ENCODE measurements at places on chromosomes 7 and 10.

DNA sequence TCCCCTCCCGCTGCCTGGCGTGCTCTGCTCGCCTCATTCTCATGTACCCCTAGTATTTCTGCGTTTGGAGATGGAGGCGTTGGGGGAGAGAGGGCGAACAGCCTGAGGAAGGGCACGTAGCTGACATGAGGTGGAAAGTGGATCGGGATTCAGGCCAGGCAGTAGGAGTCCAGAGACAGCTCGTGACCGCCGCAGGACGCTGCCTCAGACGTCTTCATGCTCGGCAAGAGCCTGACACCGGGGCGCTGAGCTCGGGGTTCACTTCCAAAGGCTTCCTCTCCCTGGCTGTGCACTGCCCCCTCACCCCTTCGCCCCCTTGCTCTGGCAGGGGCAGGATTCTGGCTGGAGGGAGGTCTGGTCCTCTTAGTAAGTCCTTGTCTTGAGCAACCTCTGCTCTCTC is 374.4 kb upstream of the MKI67 start:
- DNase-seq = no peak

- no peak for DNase-seq
Measured at GRCh38 chr7:91013078-91013477, 251.2 kb upstream of the FZD1 start.

GRCh38 chr10:71797533-71798307 is 24.4 kb upstream of the VSIR start:
- DNase-seq = no peak

DNA sequence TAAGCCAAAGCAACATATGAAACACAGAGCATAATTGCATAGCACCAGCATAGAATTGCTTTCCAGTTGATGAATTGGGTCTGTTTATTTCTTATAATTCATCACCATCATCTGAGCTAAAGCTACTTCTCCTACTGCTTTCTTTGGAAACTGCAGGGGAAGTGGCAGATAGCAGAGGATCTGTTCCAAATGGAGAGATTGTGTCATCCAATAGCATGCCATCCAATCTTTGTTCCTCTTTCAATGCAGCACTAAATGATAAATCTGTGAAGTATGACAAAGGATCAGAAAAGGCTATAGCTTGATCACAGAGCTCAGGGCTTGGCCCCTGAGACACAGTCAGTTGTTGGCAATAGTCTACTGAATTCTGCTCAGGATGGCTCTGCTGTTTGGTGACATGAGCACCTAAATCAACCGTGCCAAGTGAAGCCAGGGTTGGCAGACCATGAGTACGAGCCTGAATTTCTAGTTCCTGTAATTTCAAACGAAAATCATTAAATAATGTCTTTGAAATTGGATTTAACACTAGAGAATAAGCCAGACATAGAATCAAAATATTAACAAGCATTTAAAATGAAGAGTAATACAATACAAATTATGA is 90.0 kb downstream of the TFEC start:
- DNase-seq = no peak

- no peak for DNase-seq
Measured at GRCh38 chr10:118412132-118412760, 70.1 kb upstream of the FAM204A start.

DNA sequence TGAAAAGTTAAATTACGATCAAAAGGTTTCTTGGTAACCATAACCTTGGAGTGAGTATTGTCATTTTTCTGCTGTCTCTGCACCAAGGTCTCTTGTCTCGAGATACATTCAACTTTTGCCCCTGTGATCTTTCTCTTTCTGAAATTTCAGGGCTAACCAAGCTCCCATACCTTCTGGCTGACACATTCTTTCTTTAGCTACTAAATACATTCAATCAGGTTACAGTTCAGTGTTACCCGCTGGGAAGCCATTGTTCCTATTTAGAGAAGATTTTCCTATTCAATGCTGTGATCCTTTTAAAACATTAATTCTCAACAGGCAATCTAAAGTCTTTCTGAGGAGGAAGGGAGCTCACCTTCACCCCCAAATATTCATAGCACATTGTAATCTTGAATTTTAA is 22.9 kb upstream of the DMTF1 start:
- DNase-seq = no peak

GRCh38 chr7:15478401-15478800 is 83.4 kb downstream of the AGMO start:
- no peak for DNase-seq

GRCh38 chr10:127702271-127702670 is 34.7 kb upstream of the FOXI2 start:
- no peak for DNase-seq

Measured in stimulated activated CD4-positive, alpha-beta T cell treated with anti-CD3 and anti-CD28 coated beads, Interleukin-1b, Interleukin-23, amount 100 ng/mL, for 48 hours (primary cell).